Karpas-422 (cell line): ENCODE measurements at places on chromosomes 5 and 9. TPM values are rescaled to one million over a fixed set of nuclear protein-coding genes. Genes with fewer than 3 reads are reported as not detected.

DNA sequence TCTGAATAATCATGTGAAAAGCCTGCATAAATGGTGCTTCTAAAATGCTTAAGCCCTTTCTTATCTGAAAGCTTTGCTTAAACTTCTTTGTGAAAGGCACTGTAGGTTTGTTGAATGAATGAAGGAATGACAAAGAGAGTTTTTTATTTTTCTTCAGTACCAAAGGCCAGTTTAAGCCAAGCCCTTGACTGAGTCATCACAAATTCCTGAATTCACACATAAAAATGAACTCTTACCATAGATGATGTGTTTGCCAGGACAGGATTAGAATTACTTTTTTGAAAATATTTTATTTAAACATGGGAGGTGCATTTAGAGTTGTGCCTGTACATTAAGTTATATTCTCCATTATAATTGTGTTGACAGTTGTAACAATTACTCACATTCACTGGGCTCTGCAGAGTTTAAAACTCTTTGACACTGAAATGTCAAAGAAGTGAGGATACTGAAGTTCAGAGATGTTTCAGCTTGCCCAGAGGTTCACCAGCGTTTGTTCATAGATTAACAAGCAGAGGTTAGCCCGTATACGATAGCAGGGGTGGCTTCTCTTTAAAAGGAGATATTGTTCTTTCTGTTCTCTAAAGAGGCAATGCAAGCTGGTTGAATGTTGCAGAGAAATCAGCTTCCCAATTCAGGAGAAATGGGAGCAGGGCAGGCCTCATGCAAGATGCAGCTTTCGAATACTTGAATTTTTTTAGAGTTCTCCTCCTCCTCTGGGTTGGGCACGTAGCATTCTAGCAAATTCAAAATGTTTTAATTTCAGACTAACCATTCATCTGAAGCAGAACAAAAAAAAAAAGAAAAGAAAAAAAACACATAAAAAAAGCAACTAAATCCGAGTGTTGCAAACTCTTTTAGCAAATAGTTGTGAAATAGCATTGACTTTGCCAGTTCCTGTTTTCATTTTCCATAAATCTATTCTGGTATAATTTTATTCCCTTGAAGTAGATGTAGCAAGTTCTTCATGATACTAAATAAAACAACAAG, 358.7 kb upstream of the KLF4 start:
- H3K27me3 ChIP-seq = no peaks in the 10 kb centered on the region
- no peaks in the 10 kb centered on the region for H3K4me1 ChIP-seq
- H3K4me3 ChIP-seq = no peak overlapping the region
- no peaks in the 10 kb centered on the region for H3K36me3 ChIP-seq
- no peak overlapping the region for H3K27ac ChIP-seq

- no peaks in the 10 kb centered on the region for H3K4me1 ChIP-seq
- H3K27ac ChIP-seq = no peak overlapping the region
- no peak for DNase-seq
- H3K4me3 ChIP-seq = no peak overlapping the region
- H3K27me3 ChIP-seq = no peaks in the 10 kb centered on the region
These were observed 226.3 kb upstream of the ZNF608 start for GRCh38 chr5:124972703-124973102.

GRCh38 chr9:70040376-70040903, 3.2 kb upstream of the MAMDC2 start:
- no peaks in the 10 kb centered on the region for H3K4me1 ChIP-seq
- H3K4me3 ChIP-seq = no peak overlapping the region
- no peaks in the 10 kb centered on the region for H3K36me3 ChIP-seq
- no peak overlapping the region for H3K27ac ChIP-seq

DNA sequence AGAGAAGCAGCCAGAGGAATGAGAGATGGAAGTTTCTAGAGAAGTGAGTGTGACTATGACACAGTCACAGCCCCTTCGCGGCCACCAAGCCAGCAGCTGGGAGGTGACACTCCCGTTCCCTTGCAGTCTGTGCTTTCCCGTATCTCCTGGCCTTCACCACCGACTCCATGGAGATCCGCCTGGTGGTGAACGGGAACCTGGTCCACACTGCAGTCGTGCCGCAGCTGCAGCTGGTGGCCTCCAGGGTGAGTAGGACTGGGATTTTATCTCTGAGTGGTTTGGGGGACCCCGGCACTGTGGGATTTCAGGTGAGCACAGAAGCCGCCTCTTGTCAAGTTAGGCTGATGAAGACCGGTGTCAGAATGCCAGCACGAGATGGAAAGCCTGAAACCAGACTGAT, 12.1 kb upstream of the SLC2A8 start:
- no peaks in the 10 kb centered on the region; the same call in 1 of the 2 replicates for H3K27me3 ChIP-seq
- H3K4me1 ChIP-seq = peaks cover 37% of the 10 kb centered on the region
- DNase-seq = no peak
- H3K36me3 ChIP-seq = no peaks in the 10 kb centered on the region
- H3K27ac ChIP-seq = no peak overlapping the region

DNA sequence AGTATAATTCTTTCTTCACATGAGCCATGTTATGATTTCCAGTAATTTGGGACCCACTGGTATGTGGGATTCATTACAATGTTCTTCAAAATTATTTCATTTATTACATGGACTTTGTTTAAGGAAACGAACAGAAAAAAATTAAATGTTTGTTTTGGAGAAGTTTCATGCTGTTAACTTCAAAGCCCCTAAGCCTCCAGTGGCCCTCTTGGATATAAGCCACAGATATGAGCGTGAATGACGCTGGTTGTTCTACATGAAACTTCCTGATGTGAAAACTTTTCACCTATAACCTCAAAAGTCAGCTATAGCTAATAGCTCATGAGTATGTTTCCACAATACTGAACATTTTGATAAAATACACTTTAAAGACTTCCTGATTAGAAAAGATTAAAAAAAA, 334.2 kb downstream of the PDE4D start:
- H3K27ac ChIP-seq = no peak overlapping the region
- peaks cover 4% of the 10 kb centered on the region for H3K4me1 ChIP-seq
- no peaks in the 10 kb centered on the region for H3K27me3 ChIP-seq
- H3K36me3 ChIP-seq = no peaks in the 10 kb centered on the region
- no peak for DNase-seq
- H3K4me3 ChIP-seq = no peak overlapping the region

DNA sequence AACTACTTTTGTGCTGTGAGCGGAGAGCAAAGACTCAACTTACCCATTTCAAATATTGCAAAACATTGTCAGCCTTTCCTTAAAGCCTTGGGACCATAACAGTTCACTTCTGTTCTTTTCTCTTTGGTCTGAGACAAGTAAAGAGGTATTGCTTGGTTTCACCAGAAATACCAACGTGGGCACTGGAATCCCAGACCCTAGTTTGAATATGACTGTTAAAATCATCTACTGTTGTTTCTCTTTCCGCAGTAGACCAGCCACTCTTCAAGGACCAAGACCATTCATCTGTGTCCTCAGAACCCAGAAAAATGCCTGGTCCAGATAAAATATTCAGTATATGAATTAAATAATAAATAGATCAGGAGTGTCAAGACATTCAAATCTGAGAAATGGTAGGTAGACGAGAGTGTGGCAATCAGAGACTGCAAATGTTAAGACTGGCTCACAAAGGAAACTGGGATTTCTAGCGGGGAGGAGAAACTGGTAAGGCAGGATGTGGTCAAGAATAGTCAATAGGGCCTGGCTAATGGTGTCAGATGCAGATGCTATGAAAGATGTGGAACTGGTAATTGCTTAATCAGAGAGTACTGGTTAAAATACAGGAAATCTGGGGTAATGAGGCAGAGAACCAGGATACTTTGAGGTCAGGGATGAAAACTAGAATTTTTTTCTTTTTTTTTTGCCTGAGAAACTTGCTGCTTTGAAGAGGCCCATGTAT, 82.1 kb upstream of the IL33 start:
- no peak overlapping the region for H3K27ac ChIP-seq
- no peak for DNase-seq
- H3K4me1 ChIP-seq = no peaks in the 10 kb centered on the region
- H3K27me3 ChIP-seq = no peaks in the 10 kb centered on the region
- no peak overlapping the region for H3K4me3 ChIP-seq

DNA sequence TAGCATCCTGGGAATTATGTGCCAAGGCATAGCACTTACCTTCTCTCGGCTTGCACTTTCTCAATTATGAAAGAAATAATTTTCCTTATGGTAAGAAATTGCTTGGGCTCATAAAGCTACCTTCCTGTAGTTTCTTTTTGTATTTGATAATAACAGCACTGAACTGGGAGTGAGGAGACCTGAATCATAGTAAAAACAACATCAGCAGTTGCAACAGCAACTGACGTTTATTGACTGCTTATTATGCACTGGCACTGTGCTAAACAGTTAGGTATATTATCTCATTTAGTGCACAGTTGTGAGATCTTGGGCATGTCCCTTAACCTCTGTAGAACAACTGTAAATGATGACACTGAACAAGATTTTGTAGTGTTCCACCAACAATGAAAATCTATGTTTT, 135.2 kb downstream of the DOCK2 start:
- H3K27ac ChIP-seq = peak overlapping the region; percentile 45
- peaks cover 14% of the 10 kb centered on the region; the same call in 1 of the 2 replicates for H3K36me3 ChIP-seq
- H3K4me1 ChIP-seq = peaks cover 41% of the 10 kb centered on the region

GRCh38 chr5:33921002-33921401, 15.2 kb upstream of the RXFP3 start:
- H3K27ac ChIP-seq = no peak overlapping the region
- H3K36me3 ChIP-seq = no peaks in the 10 kb centered on the region
- DNase-seq = no peak
- no peaks in the 10 kb centered on the region for H3K4me1 ChIP-seq

- no peaks in the 10 kb centered on the region for H3K27me3 ChIP-seq
- no peaks in the 10 kb centered on the region for H3K36me3 ChIP-seq
- no peaks in the 10 kb centered on the region for H3K4me1 ChIP-seq
These were observed 206.3 kb downstream of the CSNK1G3 start for GRCh38 chr5:123718238-123718637.

- no peaks in the 10 kb centered on the region for H3K4me1 ChIP-seq
- H3K27me3 ChIP-seq = no peaks in the 10 kb centered on the region
- H3K4me3 ChIP-seq = no peak overlapping the region
- H3K27ac ChIP-seq = no peak overlapping the region
These were observed 47.6 kb downstream of the PRELID2 start for GRCh38 chr5:145787507-145787906.

DNA sequence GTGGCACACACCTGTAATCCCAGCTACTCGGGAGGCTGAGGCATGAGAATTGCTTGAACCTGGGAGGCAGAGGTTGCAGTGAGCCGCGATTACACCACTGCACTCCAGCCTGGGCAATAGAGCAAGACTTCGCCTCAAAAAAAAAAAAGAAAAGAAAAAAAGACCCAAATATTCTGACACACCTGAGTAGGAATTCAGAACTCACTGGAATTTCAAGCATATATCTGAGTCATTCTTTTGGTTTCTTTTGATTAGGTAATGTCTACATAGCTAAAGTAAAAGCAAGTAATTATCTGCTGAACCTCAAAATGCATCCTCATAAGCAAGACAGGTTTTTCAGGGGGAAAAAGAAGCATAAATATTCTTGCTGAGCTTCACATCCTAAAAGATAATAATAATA, 35.9 kb downstream of the ANKRD31 start:
- H3K36me3 ChIP-seq = no peaks in the 10 kb centered on the region
- no peak for DNase-seq
- no peak overlapping the region for H3K4me3 ChIP-seq
- H3K27ac ChIP-seq = no peak overlapping the region

DNA sequence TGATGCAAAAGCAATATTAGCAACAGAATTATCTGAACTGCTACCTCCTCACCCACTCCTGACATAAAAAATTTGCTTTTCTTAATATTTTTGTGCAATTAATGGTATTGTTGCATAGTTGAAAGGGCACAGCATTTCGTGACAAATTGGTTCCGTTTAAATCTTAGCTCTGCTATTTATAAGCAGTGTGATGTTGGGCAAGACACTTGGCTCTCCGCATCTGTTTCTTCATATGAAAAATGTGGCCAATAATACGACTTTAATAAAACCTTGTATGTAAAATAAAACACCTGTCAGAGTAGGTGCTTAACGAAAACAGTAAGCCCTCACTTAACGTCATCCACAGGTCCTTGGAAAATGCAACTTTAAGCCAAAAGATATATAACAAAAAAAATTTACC, 4.2 kb downstream of the TMEM167A start:
- no peak for DNase-seq
- H3K27me3 ChIP-seq = no peaks in the 10 kb centered on the region
- no peak overlapping the region for H3K4me3 ChIP-seq

DNA sequence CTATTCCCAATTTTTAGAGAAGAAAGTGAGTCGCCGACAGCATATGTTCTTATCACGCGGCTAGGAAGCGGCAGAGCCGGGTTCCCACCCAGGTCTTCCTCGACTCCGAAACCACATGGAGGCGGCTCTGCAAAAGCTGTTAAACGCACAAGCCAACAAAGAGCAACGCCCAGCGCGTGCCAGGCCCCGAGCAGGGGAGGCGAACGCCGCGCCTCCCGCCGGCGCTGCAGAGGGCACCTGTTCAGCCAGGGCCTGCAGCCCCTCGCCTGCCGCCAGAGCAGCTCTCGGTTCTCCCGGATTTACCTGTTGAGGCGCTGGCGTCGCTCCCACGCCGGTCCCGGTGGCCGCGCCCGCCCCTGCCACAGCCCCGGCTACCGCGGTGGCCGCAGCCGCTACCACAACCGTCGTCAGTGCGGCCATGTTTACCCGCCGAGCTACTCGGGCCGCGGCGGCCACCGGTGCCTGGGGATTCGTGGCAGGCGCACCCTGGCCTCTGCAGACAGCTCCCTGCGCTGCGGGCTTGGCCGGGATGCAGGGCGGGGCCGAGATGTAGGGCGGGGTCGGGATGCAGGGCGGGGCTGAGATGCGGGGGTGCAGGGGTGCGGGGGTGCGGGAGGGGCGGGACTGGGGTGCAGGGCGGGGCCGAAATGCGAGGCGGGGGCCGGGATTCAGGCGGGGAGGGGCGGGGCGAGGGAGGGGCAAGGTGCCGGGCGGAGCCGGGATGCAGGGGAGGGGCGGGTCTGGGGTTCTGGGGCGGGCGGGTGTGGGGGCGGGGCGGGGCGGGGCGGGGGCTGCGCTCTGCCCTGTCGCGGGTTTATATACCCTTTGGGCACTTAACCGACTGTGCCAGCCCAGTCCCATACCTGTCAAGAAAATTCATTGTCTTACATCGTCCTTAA, at the start of gene CCDC112:
CCDC112 (minus strand) TSS at position 531 of the 899 bp plus-strand sequence; CDS start at position 420, 111 bp downstream.
- peak within 1 kb of the TSS; percentile 81 for H3K4me3 ChIP-seq
- no peaks in the 10 kb centered on the region for H3K27me3 ChIP-seq
- peak; percentile 90 for DNase-seq
- H3K4me1 ChIP-seq = peaks cover 13% of the 10 kb centered on the region
- no peaks in the 10 kb centered on the region for H3K36me3 ChIP-seq
- no peak within 1 kb of the TSS for H3K27ac ChIP-seq

Gene F12
- 6.0 and 6.5 TPM in 2 replicates for total RNA-seq

Gene PLAC8L1
- total RNA-seq = 2.0 TPM in 1 of 2 replicates, not detected in the other

Gene PCDHGC4
- total RNA-seq = 7.0 and 11.8 TPM in 2 replicates

Gene C8G
- not detected in 2 replicates for total RNA-seq

Gene LCN9
- not detected in 2 replicates for total RNA-seq

Gene NR2F1
- not detected in 2 replicates for total RNA-seq

Gene ADAM19
- 4.9 and 5.7 TPM in 2 replicates for total RNA-seq
